NCI-H1048 (cell line): ENCODE measurements at places on chromosomes 2 and 18.

DNA sequence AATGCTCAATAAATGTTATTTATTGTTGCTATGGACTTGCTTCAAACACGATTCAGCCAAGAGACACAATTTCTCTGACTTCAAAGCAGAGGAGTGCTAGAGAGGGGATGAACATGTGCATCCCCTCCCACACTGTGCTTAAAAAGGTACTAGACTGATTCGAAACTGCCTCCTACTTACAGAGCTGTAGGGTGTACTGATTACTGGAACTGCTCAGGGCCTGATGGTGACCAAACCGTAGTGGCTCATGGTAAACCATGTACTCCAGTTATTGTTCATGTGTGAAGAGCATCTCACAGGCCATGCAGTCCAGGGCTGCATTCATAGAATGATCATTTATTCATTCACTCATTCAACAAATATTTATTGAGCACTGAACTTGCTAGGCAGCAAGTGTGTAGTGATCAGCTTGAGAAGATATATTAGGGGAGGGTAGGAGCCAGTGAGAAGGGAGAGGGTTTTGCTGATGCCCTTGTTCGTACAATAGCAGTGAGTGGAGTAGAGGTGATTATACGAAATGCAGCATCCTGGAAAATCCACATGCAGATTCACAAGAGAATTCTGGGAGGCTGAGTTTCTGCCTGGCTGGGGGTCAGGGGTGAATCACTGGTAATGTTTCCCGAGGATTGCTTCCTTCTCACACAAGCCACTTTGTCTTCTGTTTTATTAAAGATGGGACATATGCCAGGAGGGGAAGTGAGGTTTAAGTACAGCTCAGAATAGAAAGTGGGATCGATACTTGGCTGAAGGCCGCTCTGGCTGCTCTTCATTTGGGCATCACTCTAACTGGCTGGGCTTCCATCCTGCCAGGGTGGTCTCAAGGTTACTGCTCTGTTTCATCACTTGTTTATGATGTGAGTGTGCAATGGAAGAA, 245.4 kb downstream of the RAD51AP2 start:
- DNase-seq: no peak

DNA sequence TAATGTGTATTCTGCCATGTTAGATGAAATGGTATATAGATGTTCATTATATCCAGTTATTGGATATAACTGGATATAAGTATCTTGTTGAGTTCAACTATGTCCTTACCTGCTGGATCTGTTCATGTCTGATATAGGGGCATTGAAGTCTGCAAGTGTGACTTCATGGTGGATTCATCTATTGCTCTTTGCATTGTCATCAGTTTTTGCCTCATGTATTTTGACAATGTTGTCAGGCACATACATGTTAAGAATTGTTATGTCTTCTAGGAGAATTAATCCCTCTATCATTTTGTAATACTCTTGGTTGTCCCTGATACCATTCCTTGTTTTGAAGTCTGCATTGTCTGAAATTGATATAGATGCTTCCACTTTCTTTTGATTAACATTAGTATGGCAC, 15.4 kb downstream of the ZNF24 start:
- DNase-seq: no peak

DNA sequence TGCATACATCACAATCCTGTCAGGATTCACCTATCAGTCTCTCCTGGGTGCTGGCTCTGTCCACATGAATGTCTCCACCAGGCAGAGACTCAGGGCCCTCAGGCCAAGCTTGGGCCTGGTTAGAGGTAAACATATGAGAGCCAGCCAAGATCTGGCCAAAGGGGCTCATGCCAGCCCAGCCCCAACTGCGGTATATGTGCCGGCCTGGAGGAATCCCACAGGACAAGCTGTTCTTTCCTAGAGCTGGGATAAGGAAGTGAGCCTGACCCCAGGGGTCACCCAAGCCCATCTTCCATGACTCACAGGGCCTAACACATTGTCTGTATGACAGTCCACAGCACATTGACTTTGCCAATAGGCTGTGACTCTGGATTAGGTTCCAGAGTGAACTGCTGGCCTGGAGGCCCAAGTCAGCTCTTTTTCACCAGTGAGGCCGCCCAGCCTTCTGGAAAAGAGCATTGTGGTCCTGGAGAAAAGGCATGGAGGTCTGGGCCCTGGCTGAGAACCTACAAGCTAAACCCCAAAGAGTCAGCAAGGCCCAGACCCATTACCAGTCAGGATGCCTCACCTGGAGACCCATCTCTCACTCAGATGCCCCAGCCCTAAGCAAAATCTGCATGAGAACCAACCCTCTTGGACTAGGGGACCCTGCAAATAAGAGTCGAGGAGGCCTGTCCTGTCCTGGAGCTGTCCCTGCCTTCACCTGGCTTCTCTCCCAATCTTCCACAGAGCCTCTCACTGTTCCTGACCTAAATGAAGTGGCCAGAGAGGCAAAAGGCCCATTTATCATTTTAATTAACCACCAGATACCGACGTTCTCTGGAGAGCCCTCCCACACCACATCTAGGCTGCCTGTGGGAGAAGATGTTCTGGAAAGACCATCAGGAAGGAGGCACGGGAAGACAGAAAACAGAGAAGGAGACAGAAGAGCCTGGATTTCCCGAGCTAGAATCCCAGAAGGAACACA, 120.9 kb upstream of the PKDCC start:
- no peak for DNase-seq

GRCh38 chr2:147109291-147109690, 735.5 kb upstream of the ACVR2A start:
- no peak for DNase-seq

- no peak for DNase-seq
Observed at GRCh38 chr2:42342795-42343241, 18.2 kb downstream of the COX7A2L start.

- DNase-seq: no peak
Observed at GRCh38 chr2:38702413-38702812, 36.5 kb downstream of the GALM start.

DNA sequence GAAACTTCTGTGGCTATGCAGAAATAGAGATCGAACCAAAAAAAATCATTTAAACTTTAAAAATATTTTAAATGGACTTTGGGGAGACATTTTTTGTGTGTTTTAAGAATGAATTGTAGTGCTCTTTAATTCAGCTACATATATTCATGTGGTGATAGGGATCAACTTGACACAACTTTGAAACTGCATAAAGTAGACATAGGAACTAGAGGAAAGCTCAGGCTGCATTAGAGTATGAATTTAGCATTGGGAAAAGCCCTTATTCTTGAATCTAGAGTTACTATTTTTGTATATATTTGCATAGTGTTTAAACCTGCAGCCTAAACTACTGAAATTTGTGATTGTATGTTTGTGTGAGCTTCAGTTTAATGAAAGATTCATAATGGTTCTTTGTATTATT, 78.3 kb downstream of the SLC39A10 start:
- no peak for DNase-seq

DNA sequence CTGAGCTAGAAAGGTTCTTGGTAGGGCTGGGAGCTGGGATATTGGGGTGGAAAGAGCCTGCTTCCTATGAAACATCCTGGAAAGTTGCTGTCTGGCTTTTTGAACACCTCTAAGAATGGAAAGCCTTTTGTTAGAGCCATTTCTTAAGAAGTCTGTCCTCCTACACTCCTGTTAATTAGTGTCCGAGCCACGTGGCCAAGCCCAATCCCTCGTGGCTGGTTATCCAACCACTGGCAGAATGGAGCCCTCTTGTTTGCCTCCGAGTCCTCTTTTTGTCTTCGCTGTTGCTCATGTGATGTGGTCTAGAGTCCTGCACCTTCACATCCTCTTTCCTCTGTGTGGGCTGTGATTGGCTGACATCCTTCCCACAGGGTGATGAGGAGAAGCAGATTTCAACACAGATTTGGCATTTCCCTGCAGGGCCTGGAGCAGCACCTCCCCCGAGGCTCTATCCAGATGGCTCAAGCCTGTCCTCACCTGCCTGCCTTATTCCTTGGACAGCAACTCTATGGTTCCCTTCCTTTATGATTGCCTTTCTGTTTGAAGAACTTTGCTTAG, 8.2 kb upstream of the TOGARAM2 start:
- DNase-seq: no peak

GRCh38 chr2:141271346-141271745, 859.5 kb downstream of the LRP1B start:
- no peak for DNase-seq

DNA sequence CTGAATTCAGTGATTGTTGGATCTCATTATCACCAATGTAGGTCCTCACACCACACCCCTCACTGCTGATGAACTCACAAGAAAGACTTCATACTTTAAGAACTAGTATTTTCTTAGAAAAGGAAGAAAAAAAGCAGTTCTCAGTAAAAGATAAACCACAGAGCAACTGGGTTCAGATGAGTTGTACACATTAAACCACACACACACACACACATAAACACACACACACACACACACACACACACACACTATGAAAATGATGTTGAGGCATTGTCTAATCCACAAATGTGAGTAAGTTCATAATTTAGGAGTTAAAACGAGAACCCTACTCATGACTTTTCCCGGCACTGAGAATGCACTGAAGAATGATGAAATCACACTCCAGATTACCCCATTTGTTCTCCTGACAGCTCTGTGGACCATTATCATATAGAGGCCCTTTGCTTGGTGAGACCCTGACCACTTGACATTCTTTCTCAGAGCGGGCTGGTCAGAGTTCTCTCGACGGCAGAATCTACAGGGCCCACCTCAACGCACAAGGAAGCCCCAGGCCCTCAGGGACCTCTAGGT, 106.2 kb downstream of the BCL2 start:
- DNase-seq: no peak

GRCh38 chr2:14424478-14425390, 207.8 kb upstream of the LRATD1 start:
- no peak for DNase-seq
